Sigmoid colon (tissue), 7 donors: ENCODE measurements at places on chromosomes 4 and X.

- no peak for DNase-seq
Measured at GRCh38 chr4:10816571-10816970, 132.0 kb upstream of the CLNK start.

DNA sequence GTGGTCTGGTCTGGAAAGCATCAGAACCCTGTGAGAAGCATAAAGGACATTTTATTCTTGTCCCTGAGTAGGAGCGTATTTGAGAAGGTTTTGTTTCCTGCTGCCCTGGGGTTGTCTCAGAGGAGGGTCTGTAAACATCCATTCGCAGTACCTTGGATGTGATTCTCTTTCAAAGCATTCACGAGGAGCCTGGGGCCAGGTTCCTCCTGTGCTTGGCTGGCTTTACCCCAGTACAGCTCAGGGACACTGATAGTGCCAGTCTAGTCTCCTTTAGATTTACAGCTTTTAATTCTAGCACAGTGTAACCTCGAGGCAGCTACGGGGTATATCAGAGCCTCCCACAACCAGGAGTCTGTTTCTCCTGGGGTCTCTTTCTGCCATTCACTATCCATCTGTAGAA is 2.7 kb downstream of the CLRN2 start:
- DNase-seq: no peak

DNA sequence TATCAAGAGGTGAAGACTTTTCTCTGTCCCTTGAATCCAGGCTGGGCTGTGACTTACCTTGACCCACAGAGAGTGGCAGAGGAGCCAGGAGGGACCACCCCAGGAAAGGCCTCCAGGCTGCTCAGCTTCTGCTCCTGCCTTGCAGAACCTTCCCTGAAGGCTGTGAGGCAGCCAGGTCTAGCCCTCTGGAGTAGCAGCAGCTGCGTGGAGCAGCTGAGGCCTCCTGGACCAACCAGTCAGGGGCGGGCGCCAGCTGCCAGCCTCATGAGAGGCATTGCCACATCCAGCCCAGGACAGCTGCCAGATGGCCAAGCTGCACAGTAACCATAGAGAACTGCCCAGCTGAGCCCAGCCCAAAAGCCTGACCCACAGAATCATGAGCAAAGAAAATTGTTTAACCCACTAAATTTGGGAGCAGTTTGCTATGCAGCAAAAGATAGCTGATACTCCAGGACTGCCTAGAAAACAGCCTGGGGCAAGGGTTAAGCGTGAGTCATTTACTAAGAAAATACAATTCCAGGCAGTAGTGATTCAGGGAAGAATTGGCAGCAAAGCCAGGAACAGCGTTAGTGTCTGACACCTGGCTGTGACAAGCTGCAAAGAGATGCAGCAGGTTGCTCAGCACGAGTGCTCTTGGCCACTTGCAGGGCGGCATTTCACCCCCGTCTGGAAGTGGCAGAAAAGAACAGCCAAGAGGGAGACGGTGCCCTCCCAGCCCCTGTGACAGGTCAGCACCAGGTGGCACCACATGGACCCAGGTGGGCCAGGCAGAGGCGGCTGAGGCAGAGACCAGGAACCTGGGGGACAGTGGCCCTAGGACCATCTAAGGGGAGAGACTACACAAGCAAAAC is 14.7 kb upstream of the PDE6B start:
- no peak for DNase-seq

DNA sequence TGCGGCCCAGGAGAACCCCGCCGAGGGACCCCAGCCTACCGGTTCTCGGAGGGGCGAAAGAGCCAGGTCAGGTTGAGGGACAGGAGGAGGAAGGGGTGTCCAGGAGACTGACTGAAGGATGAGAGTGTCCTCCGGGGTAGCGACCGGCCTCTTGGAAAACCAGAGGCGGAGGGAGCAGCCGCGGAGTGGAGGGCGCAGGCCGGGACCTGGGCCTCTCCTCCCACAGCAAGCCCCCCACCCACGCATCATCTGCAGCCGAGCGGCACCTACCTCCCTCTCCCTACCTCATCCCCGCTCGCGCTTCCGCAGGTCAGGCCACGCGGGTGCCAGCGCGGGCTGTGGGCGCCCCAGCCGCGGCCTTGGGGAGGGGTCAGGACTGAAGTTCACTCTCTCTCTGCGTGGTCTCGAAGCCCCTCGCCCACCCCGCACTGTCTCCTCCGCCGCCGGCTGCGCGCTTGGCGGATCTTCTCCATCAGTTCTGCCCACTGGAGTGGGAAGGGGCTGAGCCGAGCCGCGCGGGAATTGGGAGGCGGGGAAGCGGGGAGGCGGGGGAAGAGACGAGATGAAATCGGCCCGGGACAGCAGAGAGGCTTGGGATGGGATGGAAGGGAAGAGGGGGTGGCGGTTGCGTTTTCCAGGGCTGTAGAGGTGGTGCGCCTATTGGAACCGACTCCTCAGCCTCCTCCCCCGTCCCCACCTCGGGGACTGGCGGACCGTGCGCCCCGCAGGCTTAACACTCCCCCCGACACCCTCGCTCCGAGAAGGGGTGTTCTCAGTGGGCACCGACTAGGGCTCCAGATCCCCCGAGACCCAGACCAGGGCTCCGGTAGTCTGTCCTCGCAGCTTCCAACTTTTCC is 1.8 kb downstream of the NLGN4X start:
- DNase-seq: no peak

DNA sequence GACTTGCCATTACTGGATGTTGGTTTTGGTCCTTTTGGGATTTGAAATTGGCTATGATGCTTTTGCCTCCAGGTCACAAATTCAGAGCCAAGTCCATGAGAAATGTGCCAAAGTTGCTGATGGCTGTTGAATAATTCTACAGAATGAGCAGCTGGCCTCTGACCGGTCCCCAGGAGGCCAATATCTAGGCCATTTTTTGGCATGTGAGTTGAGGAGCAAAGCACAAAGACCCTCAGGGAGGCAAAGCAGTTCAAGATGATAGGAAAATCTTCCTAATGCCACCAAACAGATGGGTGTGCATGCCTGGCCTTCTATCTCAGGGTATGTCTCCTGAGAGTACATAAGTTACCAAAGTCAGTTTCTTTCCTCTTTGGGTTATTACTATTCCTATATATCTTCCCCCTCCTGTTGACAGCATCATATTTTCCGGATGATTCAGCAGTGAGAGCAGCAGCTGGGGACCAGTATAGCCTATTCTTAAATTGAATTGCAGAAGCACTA is 44.4 kb downstream of the SEL1L3 start:
- DNase-seq: no peak

DNA sequence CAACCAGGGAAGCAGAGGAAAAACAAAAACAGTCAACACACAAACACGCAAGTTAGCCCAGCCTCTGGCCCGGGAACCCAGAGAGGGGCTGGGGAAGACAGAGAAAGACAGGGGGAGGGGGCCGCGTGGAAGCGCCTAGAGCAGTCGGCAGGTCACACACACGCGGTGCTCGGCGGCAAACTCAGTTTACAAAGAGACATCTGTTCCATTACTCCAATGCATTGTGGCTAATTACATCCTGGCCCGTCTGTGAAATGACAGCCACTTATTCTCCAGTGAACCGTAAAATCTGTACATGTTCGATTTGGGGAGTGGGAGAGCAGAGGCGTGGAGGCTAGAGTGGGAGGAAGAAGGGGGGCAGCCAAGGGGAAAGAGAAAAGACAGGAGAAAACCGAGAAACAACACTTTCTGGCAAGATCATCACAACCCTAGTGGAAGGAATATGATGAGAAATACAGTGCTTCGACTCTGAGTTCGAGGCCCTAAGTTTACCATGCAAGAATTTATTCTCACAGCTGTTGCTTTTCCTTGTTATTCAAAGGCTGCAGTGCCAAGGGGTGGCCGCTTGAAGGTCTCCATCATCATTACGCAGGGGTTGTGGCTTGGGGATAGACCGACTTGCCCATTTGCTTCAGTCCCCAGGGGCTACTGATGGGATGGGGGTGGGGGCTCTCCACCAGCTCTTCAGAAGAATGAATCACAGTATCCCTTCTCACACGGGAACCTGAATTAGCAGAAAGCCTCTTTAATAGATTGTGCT is 167.7 kb downstream of the MGST2 start:
- no peak for DNase-seq

- no peak for DNase-seq
Measured at GRCh38 chr4:186829740-186830449, 106.2 kb upstream of the FAT1 start.

GRCh38 chr4:72553540-72554337 is 15.3 kb downstream of the ADAMTS3 start:
- DNase-seq: no peak

- no peak for DNase-seq
Measured at GRCh38 chr4:30716158-30716557, 4.0 kb upstream of the PCDH7 start.

DNA sequence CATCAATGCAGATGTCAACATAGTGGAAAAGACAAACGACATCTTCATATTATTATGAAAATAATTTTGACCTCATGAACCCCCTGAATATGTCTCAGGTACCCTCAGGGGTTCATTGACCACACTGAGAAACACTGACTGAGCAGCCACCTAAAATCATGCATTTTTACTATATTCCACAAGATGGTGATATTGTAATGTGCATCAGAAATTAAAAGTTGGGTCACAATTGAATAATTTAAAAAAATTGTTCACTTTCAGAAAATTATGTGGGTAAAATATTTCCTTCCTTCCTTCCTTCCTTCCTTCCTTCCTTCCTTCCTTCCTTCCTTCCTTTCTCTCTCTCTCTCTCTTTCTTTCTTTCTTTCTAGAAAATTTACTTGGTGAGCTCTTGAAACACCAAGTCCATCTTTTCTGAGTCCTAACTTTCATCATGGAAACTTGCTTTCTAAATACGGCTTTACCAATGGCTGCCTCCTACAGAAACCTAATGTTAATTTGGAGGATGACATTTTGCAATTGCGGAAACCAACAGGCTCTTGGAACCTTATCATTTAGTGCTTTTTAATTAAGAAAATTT is 103.6 kb downstream of the RTL3 start:
- no peak for DNase-seq

DNA sequence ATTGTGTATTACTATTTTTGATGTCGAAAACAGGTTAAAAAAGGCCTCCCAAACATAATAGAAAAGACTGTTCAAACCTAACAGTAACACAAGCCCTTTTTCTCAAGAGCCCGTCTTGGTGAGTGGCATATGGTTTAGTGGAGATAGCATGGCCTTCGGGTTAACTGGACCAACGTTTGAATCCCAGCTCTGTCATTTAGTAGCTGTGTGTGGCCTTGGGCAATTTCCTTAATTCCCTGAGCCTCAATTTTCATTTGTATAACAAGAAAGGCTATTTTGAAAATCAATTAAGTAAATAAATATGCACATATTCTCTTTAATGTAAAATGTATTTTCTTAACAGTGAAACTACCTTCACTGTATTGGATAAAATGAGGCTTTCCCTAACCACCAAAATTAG is 62.3 kb downstream of the HELT start:
- DNase-seq: no peak

DNA sequence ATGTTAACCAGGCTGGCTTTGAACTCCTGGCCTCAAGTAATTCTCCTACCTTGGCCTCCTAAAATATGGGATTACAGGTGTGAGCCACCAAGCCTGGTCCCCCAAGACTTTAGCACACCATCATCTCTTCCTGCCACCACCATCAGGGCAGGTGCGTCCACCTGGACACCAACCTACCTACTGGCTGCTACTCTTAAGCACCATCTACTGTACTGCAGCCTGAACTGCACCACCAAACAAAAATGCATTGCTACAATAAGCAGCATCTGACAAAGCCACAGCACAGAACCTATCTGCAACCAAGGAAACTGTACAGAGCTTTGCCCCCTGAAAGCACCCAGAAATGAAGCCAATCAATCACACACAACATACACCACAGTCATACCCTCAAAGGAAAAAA is 139.7 kb downstream of the EFHC2 start:
- no peak for DNase-seq

- DNase-seq: no peak
Measured at GRCh38 chr4:110638089-110638746, 15.3 kb upstream of the PITX2 start.

- no peak for DNase-seq
Measured at GRCh38 chr4:5338531-5338930, 287.3 kb downstream of the STK32B start.

GRCh38 chr4:159497936-159498335 is 395.1 kb downstream of the RAPGEF2 start:
- DNase-seq: no peak

DNA sequence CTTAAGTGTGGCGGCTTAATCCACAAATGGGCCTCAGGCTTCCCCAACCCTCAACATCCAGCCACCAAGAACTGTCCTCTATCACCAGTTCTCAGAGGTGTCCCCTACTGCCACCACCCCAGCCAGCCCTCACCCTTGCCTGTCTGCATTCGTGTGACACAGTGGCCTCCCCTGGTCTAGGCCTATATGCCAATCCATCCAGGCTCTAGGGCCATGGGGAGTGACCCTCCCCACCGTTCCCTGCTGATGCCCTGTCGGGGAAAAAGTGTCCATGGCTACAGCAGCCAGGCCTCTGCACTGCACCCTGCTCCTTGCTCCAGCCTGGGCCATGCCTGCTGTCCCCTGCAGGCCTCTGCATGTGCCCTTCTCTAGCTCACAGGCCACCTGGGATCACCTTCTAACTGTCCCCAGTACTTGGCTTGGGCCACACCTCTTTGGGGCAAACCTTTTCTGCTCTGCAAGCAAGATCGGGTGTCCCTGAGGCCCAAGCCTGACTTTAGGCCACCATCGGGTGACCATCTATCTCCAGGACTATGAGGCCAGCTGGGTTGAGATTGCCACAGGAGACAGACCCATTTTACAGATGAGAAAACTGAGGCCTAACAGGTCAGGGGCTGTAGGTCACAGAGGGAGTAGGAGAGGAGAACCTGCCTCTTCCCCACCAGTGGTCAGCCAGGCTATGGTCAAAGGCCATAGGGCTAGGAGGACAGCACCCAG is 75.8 kb downstream of the JAKMIP1 start:
- peak; percentile 50 for DNase-seq

- no peak for DNase-seq
Measured at GRCh38 chr4:113556382-113557134, 205.0 kb downstream of the CAMK2D start.

GRCh38 chr4:176363072-176363471 is 43.3 kb downstream of the SPCS3 start:
- DNase-seq: no peak

GRCh38 chr4:84887824-84888223 is 78.7 kb downstream of the WDFY3 start:
- no peak for DNase-seq
